ELR (cell line): ENCODE measurements at places on chromosomes 5 and 9.

DNA sequence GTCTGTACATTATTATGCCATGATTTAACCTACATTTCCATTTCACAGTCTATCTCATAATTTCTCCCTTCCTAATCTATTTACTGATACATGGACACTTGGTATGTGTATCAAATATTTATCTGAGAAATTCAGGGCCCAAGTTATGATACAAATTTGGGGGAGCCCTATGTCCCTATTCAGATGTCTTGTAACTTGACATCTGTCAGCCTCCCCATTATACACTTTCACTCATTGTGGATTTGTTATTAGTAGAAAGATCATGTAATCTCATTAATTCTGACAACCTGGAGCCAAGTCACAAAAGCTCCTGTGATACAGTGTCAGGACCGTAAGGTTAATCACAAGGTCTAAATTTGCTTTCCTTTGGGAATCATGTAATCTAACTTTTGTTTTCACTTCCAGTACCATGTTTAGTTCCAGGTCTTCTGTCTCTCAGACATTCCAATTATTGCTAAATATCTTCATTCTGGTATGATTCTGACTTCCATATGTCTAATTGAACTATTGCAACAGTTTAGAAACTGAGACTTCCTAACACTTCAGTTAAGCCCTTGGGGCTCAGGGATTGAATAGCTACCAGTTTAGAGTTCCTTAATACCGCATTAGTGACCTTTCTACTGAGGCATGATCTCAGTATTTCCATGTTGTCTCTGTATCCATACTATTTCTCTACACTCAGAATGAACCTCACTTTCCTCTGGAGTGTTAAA, 182.9 kb upstream of the NUDT12 start:
- DNase-seq = no peak

DNA sequence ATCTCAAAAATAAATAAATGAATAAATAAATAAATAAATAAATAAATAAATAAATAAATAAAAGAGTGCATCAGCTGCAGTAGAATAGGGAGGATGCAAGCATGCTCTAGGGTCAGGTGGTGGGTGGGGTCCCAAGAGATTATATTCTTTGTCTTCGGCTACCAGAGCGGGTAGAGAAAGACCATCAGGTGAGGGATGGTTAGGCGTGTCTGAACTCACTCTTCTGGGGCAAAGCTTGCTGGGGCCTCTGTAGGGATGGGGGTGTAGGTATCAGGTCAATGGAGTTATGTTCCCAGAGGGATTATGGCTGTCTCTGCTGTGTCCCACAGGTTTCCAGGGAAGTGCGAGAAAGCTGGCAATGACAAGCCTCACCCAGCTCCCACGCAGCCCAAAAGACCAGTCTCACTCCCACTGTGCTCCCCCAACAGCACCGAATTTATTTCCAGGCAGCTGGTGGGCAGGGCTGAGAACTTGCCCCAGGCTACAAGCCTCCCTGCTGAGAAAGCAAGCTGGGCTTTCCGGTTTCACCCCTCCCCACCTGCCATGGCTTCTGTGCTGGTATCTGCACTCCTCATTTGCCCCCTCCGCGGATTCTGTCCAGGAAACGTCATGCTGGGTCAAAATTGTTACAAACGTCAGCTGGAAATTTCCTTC, 180.8 kb downstream of the LURAP1L start:
- DNase-seq = no peak

DNA sequence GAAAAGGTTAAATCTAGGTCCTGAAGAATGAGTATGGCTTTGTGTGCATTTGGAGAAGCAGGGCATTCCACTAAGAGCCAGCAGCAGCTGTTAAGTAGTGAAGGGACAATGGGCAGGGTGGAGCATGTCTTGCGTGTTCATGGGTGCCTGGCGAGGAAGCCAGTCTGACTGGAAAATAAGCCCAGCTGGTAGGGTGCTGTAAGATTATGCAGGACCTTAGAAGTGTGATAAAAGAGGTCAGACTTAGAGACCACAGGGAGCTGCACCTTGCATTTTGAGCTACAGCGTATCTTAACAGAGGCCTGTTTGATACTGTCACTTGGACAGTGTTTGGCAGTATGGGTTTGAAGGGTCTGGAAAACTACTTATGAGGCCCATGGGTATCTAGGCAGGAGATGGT, 131.7 kb upstream of the ELL2 start:
- DNase-seq = no peak

GRCh38 chr5:41403846-41404245, 106.6 kb downstream of the PLCXD3 start:
- DNase-seq = no peak

GRCh38 chr5:160375701-160376100, 5.3 kb upstream of the C1QTNF2 start:
- no peak for DNase-seq
